Spinal cord (tissue), 10 donors: ENCODE measurements at places on chromosomes 11 and 22. TPM values are rescaled to one million over a fixed set of nuclear protein-coding genes. Genes with fewer than 3 reads are reported as not detected.

DNA sequence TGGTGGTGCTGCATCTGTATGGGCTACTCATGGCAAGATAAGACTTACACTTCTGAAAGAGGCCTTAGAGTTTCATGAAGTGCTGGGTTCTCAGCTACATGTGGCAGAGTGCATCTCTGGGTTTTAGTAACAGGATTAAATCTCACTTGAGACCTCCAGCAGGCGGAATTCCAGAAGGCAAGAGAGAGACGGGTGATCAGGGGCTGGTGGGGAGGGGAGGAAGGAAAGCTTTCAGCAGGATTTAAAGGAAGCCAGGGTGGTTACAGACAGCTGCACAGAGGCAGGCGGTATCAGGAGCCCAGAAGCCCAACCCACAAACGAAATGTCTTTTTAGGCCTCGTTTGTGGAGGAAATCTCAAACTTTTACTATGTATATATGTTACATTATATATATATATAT, 56.2 kb upstream of the CD82 start:
- no peaks in the 10 kb centered on the region for H3K27me3 ChIP-seq
- H3K27ac ChIP-seq = no peak overlapping the region
- no peak overlapping the region for H3K4me3 ChIP-seq
- DNase-seq = no peak
- H3K4me1 ChIP-seq = peaks cover 2% of the 10 kb centered on the region
- no peaks in the 10 kb centered on the region for H3K36me3 ChIP-seq

GRCh38 chr11:73939096-73939495, 11.7 kb upstream of the DNAJB13 start:
- no peak for DNase-seq
- no peaks in the 10 kb centered on the region for H3K27me3 ChIP-seq
- H3K27ac ChIP-seq = no peak overlapping the region

- H3K4me1 ChIP-seq = no peaks in the 10 kb centered on the region
- no peak for DNase-seq
- H3K36me3 ChIP-seq = no peaks in the 10 kb centered on the region
- no peaks in the 10 kb centered on the region for H3K27me3 ChIP-seq
- H3K27ac ChIP-seq = no peak overlapping the region
Measured at GRCh38 chr11:14110629-14111028, 148.1 kb downstream of the SPON1 start.

- DNase-seq = no peak
- H3K4me1 ChIP-seq = no peaks in the 10 kb centered on the region
- no peaks in the 10 kb centered on the region for H3K27me3 ChIP-seq
- H3K4me3 ChIP-seq = no peak overlapping the region
Measured at GRCh38 chr11:131109257-131109656, 193.0 kb upstream of the SNX19 start.

GRCh38 chr11:1401656-1402221, 12.0 kb downstream of the BRSK2 start:
- peaks cover 98% of the 10 kb centered on the region for H3K4me1 ChIP-seq
- H3K36me3 ChIP-seq = peaks cover 83% of the 10 kb centered on the region
- no peak overlapping the region for H3K27ac ChIP-seq
- no peak overlapping the region for H3K4me3 ChIP-seq
- DNase-seq = peak; percentile 83

- H3K27ac ChIP-seq = no peak overlapping the region
- peaks cover 2% of the 10 kb centered on the region for H3K27me3 ChIP-seq
- no peaks in the 10 kb centered on the region for H3K36me3 ChIP-seq
- no peak for DNase-seq
Measured at GRCh38 chr11:133081020-133081419, 451.3 kb downstream of the OPCML start.

- no peaks in the 10 kb centered on the region for H3K36me3 ChIP-seq
- no peak overlapping the region for H3K4me3 ChIP-seq
- DNase-seq = no peak
- no peaks in the 10 kb centered on the region for H3K27me3 ChIP-seq
Measured at GRCh38 chr11:107848345-107848744, 10.2 kb downstream of the SLC35F2 start.

The SREBF2 gene
- polyA plus RNA-seq = 176 TPM

The XKR3 gene
- not detected for polyA plus RNA-seq

The BTG4 gene
- not detected for polyA plus RNA-seq

The NRXN2 gene
- 415 TPM for polyA plus RNA-seq
